Epithelial cell of alveolus of lung (primary cell): ENCODE measurements at places on chromosomes 12 and 14. TPM values are rescaled to one million over a fixed set of nuclear protein-coding genes. Genes with fewer than 3 reads are reported as not detected.

OSBPL8 gene
- 46.4 and 57.6 TPM in 2 replicates for total RNA-seq

NACA gene
- total RNA-seq: 1,164 and 2,115 TPM in 2 replicates

KRT4 gene
- not detected in 2 replicates for total RNA-seq

RPGRIP1 gene
- total RNA-seq: under 0.01 TPM in 1 of 2 replicates, not detected in the other

ZDHHC22 gene
- total RNA-seq: not detected in 2 replicates

HNF1A gene
- not detected in 2 replicates for total RNA-seq
